ENCODE measurements at places on chromosomes 3 and 15. TPM values are rescaled to one million over a fixed set of nuclear protein-coding genes. Genes with fewer than 3 reads are reported as not detected.

DNA sequence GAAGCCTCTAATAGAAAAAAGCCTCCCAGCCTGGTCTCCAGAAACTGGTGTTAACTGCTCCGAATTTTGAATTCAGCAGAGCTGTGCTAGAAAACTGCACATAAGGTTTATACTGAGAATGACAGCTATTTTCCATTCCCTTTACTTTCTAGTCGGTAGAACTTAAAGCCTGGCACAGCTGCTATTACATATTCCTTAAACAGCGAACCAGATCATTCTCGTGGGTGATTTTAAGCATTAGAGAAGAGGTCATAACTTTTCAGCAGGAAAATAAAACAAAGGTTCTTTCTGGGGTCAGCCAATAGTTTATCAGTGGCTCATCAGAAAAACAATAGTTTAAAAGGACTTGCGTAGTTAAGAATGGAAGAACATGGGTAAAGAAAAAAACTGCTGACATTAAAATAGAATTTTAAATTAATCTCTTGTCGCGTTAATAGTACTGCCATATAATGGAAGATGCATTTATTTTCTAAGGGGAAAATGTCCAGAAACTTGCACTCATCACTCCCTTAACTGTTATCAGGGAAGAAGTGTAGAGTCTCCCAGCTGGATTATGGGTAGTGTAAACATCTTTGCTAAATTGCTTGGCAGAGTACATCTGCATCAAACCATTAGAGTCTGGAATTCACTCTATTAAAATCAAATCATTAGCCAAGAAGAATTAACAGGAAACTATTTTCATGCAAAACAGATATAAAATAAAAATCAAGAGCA is 7.9 kb downstream of the VGLL4 start:
- DNase-seq: no peak

- DNase-seq: no peak
Measured at GRCh38 chr3:106371221-106371970, 502.6 kb upstream of the CBLB start.

GRCh38 chr3:128185630-128186447 is 32.6 kb downstream of the EEFSEC start:
- DNase-seq: no peak

- DNase-seq: no peak
Measured at GRCh38 chr15:97479957-97480356, 480.5 kb upstream of the ARRDC4 start.

DNA sequence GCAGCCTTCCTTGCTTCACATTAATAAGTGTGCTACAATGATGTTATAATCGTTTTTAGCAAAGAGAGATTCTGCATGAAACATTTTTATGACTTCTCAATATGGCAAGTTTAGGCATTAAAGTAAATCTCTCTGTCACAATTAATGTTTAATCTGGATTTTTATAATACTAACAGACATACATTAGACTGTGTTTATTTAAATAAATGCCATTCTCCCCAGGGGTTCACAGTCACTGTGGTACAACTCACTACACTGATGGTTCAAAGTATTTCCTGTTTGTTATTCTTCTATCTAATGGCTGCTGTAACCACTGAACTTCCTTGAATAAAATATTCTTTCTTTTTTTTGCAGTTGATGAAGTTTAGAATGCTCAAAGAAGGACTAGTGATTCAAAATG is 59.0 kb downstream of the SLC12A1 start:
- no peak for DNase-seq

DNA sequence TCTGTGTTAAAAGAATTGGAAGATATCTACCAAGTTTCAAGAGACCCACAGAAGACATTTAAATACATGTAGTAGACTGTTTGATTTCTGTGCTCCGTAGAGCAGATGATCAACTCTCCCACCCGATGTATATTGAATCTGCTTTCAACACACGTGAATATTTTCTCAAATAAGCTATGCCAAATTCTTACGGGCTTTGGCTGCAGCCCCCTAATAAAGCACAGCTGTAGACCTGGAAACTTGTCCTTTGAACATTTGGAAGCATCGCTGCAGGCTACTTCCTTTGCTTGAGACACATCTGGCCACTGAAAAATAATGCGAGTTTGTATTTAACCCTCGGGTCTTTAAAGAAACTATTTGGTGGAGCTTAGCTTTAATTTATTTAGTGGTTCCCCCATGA is 98.3 kb upstream of the SELENOK start:
- no peak for DNase-seq

Gene SPESP1
- 14.3 TPM for total RNA-seq

DNA sequence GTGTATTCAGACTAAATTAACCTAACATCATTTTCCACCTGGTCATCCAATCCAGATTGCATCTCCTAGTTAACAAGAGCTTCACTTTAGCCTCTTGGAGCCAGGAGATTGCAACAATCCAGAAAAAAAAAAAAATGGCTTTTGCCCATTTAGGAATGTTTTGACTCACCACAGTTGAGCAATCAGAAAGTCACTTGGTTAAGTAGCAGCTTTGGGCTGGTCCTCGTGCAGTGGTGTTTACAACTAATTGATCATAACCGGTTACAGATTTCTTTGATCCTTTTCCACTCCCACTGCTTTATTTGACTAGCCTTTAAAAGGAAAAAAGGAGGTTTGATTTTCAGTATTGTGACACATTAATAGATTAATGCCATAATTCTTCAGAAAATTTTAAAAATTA is 688.8 kb upstream of the CCDC54 start:
- no peak for DNase-seq

- peak; percentile 59 for DNase-seq
Measured at GRCh38 chr15:73051391-73051806, 864 bp upstream of the NEO1 start.

- DNase-seq: no peak
Measured at GRCh38 chr3:129040579-129041300, 19.8 kb upstream of the GP9 start.

Gene NISCH
- total RNA-seq: 277 TPM

DNA sequence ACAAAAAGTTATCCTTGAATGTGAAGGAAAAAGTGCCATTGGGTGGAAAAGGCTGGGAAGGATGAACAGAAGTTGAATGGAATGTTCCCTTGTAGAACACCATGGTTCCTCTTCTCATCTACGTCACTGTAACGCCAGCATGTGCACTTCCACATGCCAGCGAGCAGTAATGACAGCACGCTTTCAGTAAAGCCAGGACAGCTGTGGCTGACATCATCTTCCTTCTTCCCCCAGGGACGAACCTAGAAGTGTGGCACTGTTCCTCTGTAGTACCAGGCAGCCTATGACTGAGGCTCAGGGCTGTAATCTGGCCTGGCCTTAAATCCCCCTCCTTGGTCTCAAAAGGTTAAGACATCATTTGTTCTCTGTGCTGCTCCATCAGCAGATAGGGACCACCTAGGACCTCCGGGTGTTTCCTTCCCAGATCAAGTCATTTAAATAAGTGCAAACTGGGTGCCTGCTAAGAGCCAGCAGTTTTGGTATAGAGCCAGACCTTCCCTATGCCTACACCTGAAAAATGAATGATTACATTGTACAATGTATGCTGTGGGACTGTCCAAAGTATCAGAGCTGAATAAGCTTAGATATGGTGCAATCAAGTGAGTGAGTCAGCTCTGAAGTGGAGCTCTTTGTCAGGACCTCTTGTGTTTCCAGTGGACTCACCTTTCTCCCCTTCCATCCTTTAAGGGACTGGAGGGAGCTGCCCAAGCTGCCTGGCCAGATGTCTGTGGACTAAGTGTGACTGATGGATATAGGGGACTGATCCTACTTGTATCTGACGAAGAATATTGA is 5.6 kb upstream of the SRPRB start:
- DNase-seq: no peak

GRCh38 chr15:95370291-95370690 is 960.2 kb upstream of the NR2F2 start:
- no peak for DNase-seq

Gene CCR5
- 0.68 TPM for total RNA-seq

DNA sequence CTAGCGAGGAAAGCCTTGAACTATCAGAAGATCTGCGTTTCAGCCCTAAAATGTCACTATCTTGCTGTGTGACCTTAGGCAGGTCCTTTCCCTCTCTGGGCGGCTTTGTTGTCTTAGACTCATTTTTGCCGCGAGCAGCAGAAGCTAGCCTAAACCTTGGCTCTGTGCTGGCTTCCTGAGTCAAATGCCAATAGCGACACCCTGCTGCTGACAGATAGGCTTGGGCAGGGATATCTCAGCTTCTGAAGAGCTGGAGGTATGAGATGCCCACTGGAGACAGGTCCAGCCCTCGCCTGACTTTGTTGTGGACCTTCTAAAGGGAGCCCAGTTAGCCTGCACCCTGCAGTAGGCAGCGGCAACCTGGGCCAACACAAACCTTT is 1.3 kb downstream of the ADAMTSL3 start:
- DNase-seq: no peak

GRCh38 chr3:173659972-173660371 is 262.4 kb downstream of the NLGN1 start:
- DNase-seq: no peak

DNA sequence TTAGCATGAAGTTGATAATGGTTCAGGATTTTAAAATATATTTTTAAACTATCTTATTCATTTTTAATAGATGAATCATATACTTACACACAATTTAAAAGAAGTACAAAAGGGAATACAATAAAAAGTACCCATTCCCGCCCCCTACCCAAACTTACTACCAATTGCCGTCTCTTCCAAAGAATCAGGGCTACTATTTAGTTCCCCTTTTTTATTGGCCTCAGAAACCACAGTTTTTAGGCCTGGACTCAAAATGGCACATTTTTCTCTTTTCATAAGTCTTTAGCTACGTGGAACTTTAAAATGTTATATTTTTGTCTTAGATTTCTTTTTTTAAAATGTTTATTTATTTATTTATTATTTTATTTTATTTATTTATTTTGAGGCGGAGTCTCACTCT is 18.0 kb downstream of the LRRK1 start:
- DNase-seq: no peak

DNA sequence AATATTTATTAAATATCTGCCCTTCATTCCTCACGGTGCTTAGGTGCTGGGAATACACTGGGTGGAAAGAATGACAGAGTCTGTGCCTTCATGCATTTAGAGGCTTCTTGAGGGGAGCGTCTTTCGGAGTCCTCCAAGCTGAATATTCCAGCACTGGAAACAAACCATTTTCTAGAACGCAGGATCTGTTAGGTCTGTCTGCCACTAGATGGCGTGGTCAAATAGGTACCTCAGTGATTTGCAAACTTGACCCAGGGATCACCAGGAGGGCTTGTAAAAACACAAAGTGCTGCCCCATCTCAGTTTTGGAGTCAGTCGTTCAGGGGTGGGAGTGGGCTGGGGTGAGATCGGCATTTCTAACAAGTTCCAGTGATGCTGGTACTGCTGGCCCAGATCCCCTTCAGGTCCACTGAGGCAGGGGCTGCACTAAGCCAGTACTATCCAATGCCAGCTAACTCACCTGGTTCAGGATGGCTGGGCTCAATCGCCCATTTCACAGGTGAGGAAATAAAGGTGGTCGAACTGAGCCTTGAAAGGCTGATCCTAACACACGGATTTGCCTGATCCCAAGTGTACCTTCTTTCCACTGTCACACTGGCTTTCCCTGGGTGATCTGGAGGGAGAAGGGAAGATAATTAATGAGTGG is 14.8 kb downstream of the ARNT2 start:
- no peak for DNase-seq

Gene CNTN6
- total RNA-seq: not detected

DNA sequence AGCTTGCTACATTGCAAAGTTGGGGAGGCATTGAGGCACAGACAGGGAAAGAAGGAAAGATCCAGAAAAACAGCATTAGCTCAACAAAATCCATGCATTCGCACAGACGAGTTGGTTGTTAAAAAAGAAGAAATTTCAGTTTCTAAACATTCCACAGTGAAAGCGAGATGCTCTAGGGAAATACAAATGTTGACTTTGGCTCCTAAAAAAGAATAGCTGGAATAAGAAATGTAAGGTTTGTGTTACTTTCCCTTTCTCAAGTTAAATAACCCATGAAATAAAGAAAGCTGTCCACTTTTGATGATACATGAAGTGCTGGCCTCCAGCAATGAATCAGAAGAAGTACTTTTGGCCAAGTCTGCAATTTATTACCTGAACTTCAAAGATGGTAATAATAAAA is 465.1 kb downstream of the ERC2 start:
- DNase-seq: no peak

Gene MST1R
- 5.5 TPM for total RNA-seq

- no peak for DNase-seq
Measured at GRCh38 chr3:11198070-11198469, 43.8 kb downstream of the HRH1 start.

Gene ECE2
- not detected for total RNA-seq

Measured in prostate gland (tissue), 2 donors.